Stimulated activated CD4-positive, alpha-beta T cell treated with anti-CD3 and anti-CD28 coated beads, Interleukin-4, amount 100 ng/mL, for 24 hours (primary cell): ENCODE measurements at places on chromosomes 16 and 17.

DNA sequence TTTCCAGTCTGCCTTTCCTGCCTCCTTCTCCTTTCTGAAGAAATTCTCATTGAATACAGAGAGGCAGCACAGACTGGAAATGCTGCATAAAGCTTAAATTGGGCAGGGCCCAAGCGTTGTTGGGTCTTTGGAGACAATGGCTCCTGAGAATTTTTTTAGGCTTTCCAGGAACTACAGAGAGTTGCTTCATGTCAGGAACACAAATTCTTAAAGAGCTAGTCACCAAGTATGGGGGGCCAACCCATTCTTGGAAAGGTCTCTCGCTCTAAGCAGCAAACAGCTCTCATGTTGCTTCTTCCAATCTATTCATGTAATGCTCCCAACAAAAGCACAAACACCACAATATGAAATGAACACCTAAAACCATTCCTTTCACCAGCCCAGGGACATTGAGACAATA lies 6.9 kb downstream of the HNF1B start:
- no peak for DNase-seq

DNA sequence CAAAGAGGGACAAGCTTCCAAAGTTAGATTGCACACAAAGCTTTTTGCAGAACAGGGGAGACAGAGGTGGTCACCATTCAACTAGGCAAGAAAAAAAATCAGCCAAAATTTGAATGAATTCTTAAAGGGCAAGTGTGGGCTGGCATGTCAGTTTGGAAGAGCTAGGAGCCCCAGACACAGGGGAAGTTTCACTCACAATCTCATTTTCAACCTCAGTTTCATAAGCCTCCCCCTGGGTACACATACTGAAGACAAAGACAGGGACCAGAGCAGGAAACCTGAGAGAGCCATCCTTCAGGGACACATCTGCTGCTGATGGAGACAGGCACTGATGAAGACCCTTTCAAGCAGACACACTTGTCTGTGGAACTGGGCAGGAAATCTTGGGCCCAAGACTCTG lies 106.3 kb upstream of the PSMD7 start:
- DNase-seq = no peak

DNA sequence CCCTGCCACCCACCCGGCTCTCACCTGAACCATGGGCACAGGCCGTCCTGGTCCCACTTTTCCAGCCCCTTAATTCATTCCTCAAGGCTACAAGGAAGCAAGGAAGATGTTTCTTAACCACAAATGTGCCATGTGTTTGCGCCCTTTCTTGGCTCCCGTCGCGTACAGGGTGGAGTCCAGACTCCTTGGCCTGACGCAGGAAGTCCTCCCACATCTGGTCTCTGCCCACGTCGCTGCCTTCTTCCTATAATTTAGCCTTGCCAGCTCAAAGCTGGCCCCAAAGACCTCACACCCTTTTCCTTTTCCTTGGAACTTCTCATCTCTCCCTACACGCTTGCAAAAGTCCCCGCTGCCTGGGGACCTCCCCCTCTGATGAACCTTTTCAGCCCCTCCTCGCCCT lies 38.8 kb upstream of the BHLHA9 start:
- no peak for DNase-seq

DNA sequence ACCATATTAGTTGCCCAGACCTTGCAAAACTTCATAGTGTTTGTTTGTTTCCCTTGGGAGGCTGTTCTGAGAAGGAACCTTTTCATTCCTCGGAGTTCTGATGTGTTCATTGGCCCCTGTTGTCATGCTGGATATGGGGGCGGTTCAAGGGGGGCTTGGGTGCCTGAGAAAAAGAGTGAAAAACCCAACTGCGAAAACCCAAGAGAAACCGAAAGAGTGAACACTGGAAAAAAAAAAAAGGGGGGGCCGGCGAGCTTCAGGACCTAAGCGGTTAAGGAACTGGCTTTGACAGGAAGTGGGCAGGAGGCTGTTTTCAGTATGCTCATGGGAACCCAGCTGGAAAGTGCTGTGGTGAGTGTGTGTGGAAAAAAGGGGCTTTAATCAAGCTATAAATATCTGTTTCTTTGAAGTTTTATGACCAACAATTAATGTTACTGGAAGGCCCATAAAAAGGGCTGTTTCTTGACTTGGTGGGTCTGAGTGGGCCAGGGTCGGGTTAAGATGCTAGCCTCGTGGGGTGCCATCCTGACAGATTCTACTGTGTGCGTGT lies 510.7 kb downstream of the MAF start:
- peak; percentile 74 for DNase-seq

DNA sequence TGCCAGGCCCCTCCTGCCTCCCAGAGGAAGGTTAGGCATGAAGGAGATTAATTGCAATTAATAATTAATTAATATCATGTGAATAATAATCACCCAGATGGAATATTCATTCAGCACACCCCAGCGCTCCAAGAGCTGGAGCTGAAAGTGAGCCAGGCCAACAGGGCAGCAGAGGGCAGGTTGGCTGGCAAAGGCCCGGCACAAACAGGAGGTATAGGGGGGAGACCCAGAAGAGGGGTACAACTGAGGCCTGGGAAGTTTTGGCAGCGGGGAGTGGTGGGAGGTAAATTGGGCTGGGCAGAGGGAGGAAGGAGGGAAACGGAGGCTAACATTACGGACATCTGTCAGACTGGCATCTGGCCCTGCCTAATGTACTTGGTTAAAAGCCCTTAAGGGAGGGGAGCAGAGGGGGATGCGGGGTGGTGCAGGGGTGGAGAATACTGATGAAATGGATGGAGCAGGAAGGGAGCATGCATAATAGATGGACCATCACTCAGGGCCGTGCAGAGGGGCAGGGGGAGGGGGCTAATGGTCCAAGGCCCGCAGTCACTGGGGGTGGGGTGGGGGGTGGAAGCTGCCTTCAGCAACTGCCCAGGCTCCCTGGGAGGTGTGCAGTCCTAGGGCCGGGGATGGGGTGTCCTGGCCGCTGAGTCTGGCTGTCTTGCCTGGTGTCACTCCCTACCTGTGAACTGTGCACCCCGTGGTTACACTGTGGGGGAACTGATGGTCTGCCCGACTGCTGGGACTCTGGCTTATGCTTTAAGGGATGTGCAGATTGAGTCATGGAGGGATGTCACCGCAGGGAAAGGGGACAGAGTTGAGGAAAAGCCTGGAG lies 1.9 kb downstream of the ADAM11 start:
- no peak for DNase-seq

DNA sequence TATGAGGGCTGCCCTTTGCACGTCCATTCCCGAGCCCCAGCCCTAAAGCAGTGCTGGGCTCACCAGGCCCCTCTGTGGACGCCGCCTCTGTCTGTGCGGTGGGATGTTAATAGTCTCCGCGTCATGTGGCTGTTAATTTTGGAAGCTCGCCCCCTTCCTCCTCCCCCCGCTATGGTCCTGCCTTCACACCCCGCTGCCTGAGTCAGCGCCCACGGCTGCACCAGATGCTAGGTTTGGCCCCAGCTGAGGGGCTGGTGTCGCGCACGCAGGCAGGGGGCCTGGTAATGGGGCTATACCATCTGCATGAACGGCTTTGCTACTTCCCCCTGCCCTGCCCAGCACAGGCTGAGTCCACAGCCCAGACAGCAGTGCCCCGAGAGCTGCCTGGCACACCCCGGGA lies 4.1 kb upstream of the SSTR5 start:
- no peak for DNase-seq

GRCh38 chr17:82228842-82229697 lies at the start of gene SLC16A3:
Gene SLC16A3 (plus strand): TSS chr17:82229042. CDS start chr17:82236009, 6,967 bp downstream.
- DNase-seq = peak; percentile 41

- no peak for DNase-seq
These were observed 36.5 kb downstream of the NCOR1 start for GRCh38 chr17:16178836-16179235.

GRCh38 chr16:17483351-17483750 lies 12.6 kb upstream of the XYLT1 start:
- DNase-seq = no peak

- peak; percentile 65 for DNase-seq
These were observed 622 bp downstream of the NDEL1 start for GRCh38 chr17:8436169-8436843.

DNA sequence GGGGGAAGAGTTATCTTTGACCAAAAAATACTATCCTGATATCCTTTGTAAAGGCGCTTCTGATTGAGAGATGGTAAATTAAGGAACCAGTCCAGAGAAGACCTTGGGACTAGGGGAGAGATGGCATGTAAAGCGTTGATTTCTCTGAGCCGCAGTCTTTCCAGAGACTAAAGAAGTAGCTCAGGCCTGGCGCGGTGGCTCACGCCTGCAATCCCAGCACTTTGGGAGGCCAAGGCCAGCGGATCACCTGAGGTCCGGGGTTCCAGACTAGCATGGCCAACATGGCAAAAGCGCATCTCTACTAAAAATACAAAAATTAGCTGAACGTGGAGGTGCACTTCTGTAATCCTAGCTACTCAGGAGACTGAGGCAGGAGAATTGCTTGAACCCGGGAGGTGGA lies 625 bp upstream of the CENPT start:
- DNase-seq = no peak

- no peak for DNase-seq
These were observed 11.1 kb upstream of the SLC5A11 start for GRCh38 chr16:24834459-24835335.

DNA sequence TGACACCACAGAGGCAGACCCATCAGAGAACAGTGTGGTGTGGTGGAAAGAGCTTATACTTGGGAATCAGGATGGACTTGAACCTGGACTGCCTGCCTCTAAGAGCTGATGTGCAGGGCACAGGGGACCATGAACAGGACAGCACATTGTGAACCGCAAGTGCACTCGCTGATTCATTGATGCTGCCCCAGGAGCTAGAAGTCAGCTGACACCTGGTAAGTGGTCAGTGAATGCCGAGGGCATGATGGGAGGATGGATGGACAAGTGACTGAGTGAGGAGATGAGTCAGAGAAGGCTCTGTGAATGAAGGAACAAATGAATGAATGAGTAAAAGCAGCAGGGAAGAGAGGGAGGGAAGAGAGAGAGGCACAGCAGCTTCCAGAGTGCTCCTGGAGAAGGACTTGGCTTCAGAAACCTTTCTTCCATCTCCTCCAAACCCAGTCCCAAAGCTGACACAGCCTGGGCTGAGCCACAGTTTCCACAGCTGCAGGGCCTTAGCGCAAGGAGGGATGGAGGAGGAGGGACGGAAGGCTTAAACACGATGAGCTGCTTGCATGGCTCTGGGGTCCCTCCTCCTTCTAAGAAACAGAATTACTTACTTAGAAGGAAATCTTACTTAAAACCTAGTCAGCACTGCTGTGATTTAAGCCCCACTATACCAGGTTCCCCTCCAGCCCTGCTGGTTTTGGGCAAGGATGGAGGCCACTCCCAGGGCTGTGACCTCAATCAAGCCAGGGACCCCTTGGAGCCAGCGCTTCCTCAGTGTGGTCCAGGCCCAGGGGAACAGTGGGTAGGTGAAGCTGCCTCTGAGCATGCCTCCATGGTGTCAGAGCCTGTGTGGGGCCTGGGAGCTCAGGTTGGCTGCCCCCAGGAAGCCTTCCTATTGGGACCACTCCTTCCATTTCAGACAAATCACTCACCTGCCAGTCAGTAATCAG lies 184.6 kb downstream of the TMEM132E start:
- no peak for DNase-seq

DNA sequence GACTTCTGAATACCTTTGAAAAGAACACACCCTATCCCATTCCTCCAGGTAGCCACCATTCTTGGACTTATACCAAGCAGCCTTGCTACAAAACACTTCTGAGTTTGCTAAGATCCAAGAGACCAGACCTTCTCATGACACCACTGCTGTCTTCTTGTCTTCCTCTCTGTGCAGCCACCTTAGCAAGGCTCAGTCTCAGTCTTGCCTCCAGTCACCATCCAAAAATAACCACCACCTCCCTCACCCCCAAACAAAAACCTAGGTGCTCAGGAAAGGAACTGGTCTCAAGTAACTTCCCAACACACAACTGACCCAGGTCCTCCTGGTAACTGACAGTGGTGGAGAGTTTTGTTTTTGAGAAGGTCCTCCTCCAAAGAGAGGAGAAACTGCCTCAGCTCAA lies 90.9 kb upstream of the CORO6 start:
- no peak for DNase-seq

DNA sequence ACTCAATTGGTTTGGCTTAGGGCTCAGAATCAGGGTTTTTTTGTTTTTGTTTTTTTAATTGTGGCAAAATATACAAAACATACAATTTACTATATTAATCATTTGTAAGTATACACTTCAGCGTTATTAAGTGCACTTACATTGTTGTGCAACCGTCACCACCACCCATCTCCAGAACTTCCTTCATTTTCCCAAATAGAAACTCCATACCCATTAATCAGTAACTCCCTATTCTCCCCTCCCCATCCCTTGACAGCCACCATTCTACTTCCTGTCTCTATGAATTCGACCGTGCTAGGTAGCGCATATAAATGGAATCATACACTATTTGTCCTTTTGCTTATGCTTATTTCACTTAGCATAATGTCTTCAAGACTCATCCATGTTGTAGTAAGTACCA lies 45.2 kb upstream of the DHX40 start:
- no peak for DNase-seq

- DNase-seq = peak; percentile 21
These were observed 43.1 kb downstream of the GLG1 start for GRCh38 chr16:74563828-74564263.

DNA sequence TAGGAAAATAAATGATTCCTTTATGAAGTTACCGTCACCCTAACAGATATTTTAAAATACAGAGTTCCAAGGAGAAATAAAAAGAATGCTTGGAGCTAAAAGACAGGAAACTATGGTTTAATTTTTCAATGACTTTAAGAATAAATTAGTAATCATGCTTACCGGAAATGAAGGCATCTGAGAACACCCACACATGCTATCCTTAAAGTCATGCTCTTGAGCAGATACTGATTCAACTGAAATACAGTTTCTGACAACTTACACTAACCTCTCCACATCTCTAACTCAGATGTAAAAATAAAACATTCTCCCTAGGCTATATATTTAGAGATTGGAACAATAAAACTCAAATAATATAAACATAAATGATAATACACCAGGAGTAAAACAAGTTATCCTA lies 7.8 kb downstream of the PSMD12 start:
- DNase-seq = no peak

GRCh38 chr17:76710863-76711611 lies at the start of gene MXRA7:
Gene MXRA7 (minus strand): TSS chr17:76710965. CDS start chr17:76710946, 19 bp downstream.
- peak; percentile 56 for DNase-seq

- DNase-seq = no peak
These were observed 556.0 kb downstream of the CDH8 start for GRCh38 chr16:61480250-61480649.

DNA sequence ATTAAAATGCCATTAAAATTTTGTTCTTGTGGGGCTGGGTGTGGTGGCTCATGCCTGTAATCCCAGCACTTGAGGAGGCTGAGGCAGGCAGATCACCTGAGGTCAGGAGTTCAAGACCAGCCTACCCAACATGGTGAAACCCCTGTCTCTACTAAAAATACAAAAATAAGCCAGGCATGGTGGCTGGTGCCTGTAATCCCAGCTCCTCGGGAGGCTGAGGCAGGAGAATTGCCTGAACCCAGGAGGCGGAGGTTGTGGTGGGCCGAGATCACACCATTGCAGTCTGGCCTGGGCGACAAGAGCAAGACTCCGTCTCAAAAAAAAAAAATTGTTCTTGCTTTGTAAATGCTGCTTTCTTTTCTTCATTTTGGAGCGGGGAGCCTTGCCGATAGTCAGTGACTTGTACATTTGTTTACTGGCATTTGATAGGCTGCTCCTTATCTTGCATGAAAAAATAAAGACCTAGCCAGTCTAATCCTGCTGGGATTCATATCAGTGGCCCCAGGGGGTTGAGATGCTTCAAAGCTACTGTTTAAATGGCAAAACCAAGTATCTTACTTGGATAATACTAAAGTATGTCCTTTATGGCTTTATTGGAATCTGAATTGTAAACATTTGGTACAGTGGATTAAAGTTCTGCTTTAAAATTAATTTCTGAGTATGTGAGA lies 3.3 kb upstream of the CLTC start:
- DNase-seq = no peak
